Ovary (tissue), 10 donors: ENCODE measurements at places on chromosomes 4 and X. TPM values are rescaled to one million over a fixed set of nuclear protein-coding genes. Genes with fewer than 3 reads are reported as not detected.

DNA sequence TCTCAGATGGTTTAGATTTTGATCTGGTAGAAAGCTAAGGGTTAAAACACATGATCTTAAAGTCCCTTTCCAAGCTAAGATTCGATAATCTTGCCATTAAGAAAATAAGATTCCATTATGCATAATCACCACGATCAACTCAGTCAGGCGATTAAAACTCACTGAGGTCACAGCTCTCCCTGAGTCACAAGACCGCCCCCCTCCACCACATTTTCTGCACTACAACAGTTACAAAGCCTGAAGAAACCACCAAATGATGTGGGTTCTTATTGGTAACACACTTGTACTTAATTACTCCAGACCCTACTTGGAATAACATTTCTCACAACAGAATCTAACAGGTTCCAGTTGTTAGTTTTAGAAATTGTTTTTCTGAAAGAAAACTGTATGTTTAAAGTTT is 62.8 kb downstream of the SH3KBP1 start:
- H3K36me3 ChIP-seq, result no peaks in the 10 kb centered on the region
- no peak overlapping the region for H3K4me3 ChIP-seq
- no peaks in the 10 kb centered on the region for H3K4me1 ChIP-seq
- no peaks in the 10 kb centered on the region for H3K27me3 ChIP-seq
- DNase-seq, result no peak

GRCh38 chr4:70996018-70996360 is 2.5 kb downstream of the DCK start:
- H3K36me3 ChIP-seq, result no peaks in the 10 kb centered on the region
- H3K4me3 ChIP-seq, result no peak overlapping the region
- no peak for DNase-seq
- no peaks in the 10 kb centered on the region for H3K27me3 ChIP-seq

DNA sequence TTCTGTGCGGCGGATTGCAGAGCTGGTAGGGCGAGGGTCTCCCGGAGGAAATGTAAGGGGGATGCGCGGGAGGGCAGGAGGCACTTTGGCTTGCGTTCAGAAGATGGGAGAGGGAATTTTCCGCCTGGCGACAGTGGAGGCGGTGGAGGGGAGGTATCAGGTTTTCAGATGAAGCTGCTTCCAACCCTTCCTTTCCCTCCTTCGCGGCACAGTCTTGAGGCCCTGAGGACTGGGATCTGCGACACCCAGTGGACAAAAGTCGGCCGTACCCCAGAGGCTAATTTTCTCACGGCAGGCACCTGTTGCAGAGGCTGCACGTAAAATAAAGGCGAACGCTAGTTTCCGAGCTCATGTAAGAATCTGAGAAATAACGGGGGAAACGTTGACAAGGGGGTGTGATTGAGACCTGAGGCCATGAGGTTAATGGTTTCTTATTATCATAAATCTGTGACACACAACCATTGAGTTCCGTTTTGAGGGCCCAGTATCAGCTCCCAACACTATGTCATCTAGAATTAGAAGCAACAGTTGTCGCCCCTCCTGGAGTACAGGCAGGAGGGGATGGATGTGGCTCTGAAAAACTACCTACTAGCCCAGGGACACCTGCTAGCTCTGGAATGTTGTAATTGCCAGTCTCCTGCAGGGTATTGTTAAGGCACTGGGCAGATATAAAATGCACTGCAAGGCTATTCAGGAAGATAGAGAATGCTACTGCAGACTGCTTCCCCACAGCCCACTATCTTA is 1.1 kb downstream of the ZCCHC18 start:
- H3K4me3 ChIP-seq, result peak overlapping the region; percentile 46
- peak; percentile 46 for DNase-seq
- H3K27me3 ChIP-seq, result no peaks in the 10 kb centered on the region
- H3K27ac ChIP-seq, result peak overlapping the region; percentile 89

- no peaks in the 10 kb centered on the region for H3K36me3 ChIP-seq
- H3K27me3 ChIP-seq, result peaks cover 5% of the 10 kb centered on the region
- peaks cover 4% of the 10 kb centered on the region for H3K4me1 ChIP-seq
- H3K27ac ChIP-seq, result no peak overlapping the region
- DNase-seq, result no peak
- H3K4me3 ChIP-seq, result no peak overlapping the region
These were observed 2.7 kb downstream of the CRMP1 start for GRCh38 chr4:5890063-5890727.

- no peaks in the 10 kb centered on the region for H3K27me3 ChIP-seq
- H3K27ac ChIP-seq, result no peak overlapping the region
- H3K36me3 ChIP-seq, result no peaks in the 10 kb centered on the region
- no peak overlapping the region for H3K4me3 ChIP-seq
- no peaks in the 10 kb centered on the region for H3K4me1 ChIP-seq
These were observed 815.5 kb downstream of the DMD start for GRCh38 chrX:32395878-32396277.

DNA sequence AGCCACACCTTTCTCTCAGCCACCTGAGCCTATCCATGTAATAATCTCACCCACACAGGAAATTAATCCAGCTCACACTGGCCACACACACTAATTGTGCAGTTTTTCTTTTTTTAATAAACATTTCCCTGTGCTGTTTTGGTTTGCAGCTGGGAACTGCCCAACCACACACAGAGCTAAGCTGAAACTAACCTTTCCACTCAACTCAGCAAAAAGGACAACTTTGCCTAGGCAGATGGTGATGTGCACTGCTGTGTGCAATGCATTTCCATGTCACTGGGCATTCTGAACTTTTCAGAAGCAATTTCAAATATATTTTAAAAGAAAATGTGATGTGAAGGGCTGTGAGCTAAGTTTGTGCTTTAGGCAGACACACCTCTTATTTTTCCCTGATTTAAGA is 70.0 kb upstream of the TLL1 start:
- H3K27ac ChIP-seq, result no peak overlapping the region
- H3K4me1 ChIP-seq, result no peaks in the 10 kb centered on the region
- no peaks in the 10 kb centered on the region for H3K27me3 ChIP-seq
- no peak for DNase-seq

- no peak for DNase-seq
- H3K4me1 ChIP-seq, result no peaks in the 10 kb centered on the region
- no peaks in the 10 kb centered on the region for H3K27me3 ChIP-seq
These were observed 152.3 kb downstream of the PPARGC1A start for GRCh38 chr4:23737571-23737970.

DNA sequence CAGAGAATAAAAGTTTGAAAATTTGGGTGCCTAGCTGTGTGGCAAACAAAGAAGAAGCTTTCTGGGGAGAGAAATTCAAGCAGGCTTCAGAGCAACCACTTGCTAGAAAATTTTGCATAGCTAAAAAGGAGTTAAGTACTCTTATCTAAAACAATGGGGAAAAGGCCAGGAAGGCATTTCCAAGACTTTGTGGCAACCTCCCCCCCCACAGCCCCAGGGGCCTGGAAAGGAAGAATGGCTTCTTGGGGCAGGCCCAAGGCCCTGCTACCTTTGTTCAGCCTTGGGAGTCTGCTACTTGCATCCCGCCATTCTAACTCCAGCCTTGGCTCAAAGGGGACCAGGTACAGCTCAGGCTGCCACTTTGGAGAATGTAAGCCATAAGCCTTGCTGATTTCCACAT is 102.2 kb downstream of the PTCHD1 start:
- no peaks in the 10 kb centered on the region for H3K36me3 ChIP-seq
- no peaks in the 10 kb centered on the region for H3K4me1 ChIP-seq
- H3K4me3 ChIP-seq, result no peak overlapping the region
- DNase-seq, result no peak

- H3K4me3 ChIP-seq, result no peak overlapping the region
- no peaks in the 10 kb centered on the region for H3K36me3 ChIP-seq
- H3K27ac ChIP-seq, result no peak overlapping the region
- DNase-seq, result no peak
These were observed 634.1 kb downstream of the RPA4 start for GRCh38 chrX:97517763-97518162.

- H3K27ac ChIP-seq, result no peak overlapping the region
- no peak overlapping the region for H3K4me3 ChIP-seq
- no peaks in the 10 kb centered on the region for H3K36me3 ChIP-seq
- H3K27me3 ChIP-seq, result no peaks in the 10 kb centered on the region
- peaks cover 2% of the 10 kb centered on the region for H3K4me1 ChIP-seq
These were observed 37.0 kb downstream of the IL21 start for GRCh38 chr4:122583906-122584305.

GRCh38 chr4:118739022-118739713 is 54.0 kb downstream of the METTL14 start:
- H3K27ac ChIP-seq, result no peak overlapping the region
- H3K4me1 ChIP-seq, result no peaks in the 10 kb centered on the region
- DNase-seq, result no peak
- no peak overlapping the region for H3K4me3 ChIP-seq

- no peaks in the 10 kb centered on the region for H3K4me1 ChIP-seq
- no peak for DNase-seq
- H3K27ac ChIP-seq, result no peak overlapping the region
- H3K27me3 ChIP-seq, result no peaks in the 10 kb centered on the region
- H3K36me3 ChIP-seq, result no peaks in the 10 kb centered on the region
These were observed 17.8 kb downstream of the SSR4 start for GRCh38 chrX:153812220-153812619.

GRCh38 chr4:76564123-76564915 is 129.3 kb downstream of the SHROOM3 start:
- DNase-seq, result no peak
- H3K27me3 ChIP-seq, result no peaks in the 10 kb centered on the region
- H3K4me3 ChIP-seq, result no peak overlapping the region
- H3K27ac ChIP-seq, result no peak overlapping the region

- no peaks in the 10 kb centered on the region for H3K4me1 ChIP-seq
- no peak overlapping the region for H3K4me3 ChIP-seq
- no peak overlapping the region for H3K27ac ChIP-seq
- H3K36me3 ChIP-seq, result no peaks in the 10 kb centered on the region
- no peak for DNase-seq
These were observed 323.4 kb upstream of the SLC7A11 start for GRCh38 chr4:138565576-138565975.

- no peaks in the 10 kb centered on the region for H3K27me3 ChIP-seq
- H3K4me3 ChIP-seq, result no peak overlapping the region
- no peaks in the 10 kb centered on the region for H3K36me3 ChIP-seq
- no peak for DNase-seq
These were observed 102.5 kb downstream of the ZNF518B start for GRCh38 chr4:10354746-10355145.

DNA sequence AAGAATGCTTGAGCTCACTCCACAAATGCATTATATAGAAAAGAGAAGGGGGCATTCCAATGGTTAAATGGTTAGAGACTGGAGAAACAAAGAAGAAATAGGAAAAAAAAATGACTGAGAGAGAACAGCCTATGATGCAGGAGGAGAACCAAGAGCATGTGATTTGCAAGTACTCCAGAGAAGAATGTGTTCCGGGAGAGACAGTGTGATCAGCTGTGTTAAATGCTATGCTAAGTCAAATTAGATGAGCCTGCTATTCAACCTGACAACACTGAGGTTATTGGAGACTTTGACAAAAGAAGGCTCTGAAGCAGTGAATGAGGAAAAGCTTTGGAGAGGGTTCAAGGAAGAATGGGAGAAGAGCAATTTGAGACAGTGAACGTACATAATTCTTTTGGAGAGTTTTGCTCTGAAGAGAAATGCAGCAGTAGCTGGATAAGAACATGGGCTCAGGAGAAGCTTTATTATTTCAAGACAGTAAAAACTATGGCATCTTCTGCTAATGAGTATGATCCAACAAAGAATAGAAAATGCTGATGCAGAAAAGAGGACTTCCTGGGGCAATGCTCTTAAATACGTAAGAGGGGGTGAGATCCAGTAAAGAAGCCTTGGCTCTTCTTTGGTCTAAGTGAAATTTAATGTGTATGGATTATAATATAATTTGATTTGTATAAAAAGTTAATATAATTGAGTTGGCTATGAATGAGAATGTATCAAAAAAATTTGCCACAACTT is 66.3 kb downstream of the PPP3CA start:
- no peaks in the 10 kb centered on the region for H3K27me3 ChIP-seq
- H3K4me1 ChIP-seq, result peaks cover 6% of the 10 kb centered on the region
- no peak for DNase-seq
- no peaks in the 10 kb centered on the region for H3K36me3 ChIP-seq
- H3K27ac ChIP-seq, result no peak overlapping the region
- H3K4me3 ChIP-seq, result no peak overlapping the region

- H3K4me3 ChIP-seq, result no peak overlapping the region
- H3K27me3 ChIP-seq, result no peaks in the 10 kb centered on the region
- no peak overlapping the region for H3K27ac ChIP-seq
- H3K4me1 ChIP-seq, result no peaks in the 10 kb centered on the region
These were observed 374.3 kb downstream of the AFF2 start for GRCh38 chrX:148874636-148875246.

- DNase-seq, result peak; percentile 84
- H3K27me3 ChIP-seq, result no peaks in the 10 kb centered on the region
- H3K4me1 ChIP-seq, result peaks cover 5% of the 10 kb centered on the region
- peak overlapping the region; percentile 85 for H3K4me3 ChIP-seq
These were observed 571 bp downstream of the CCNI start for GRCh38 chr4:77074981-77075855.

DNA sequence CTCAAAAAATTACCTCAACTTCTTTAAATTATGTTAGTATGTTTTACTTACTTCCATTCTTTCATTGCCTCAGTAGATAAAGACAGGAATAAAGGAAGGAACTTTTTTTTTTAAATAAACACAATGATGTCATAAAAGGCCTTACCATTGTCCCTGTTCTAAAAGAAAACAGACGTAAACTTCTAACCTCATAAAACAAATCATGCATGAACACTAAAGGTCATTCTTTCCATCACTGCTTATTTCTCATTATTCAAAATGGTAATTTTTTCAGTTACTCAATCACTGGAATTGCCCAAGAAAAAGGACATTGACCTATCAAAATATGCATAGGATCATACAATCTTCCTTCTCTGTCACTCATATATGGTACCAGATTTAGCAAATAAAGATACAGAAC is 32.2 kb upstream of the ARMCX2 start:
- no peaks in the 10 kb centered on the region for H3K36me3 ChIP-seq
- no peak for DNase-seq
- no peak overlapping the region for H3K4me3 ChIP-seq
- H3K27ac ChIP-seq, result no peak overlapping the region

GRCh38 chr4:173381610-173382009 is 10.9 kb downstream of the SAP30 start:
- H3K36me3 ChIP-seq, result no peaks in the 10 kb centered on the region
- no peak for DNase-seq
- H3K4me1 ChIP-seq, result no peaks in the 10 kb centered on the region

The NAT8L gene
- 1.7 TPM for polyA plus RNA-seq

The MGARP gene
- 22.9 TPM for polyA plus RNA-seq

The HTRA3 gene
- 163 TPM for polyA plus RNA-seq

The HAUS7 gene
- 11.3 TPM for polyA plus RNA-seq

The GPC3 gene
- polyA plus RNA-seq, result 91.8 TPM

The SCOC gene
- 37.1 TPM for polyA plus RNA-seq

The ATP11C gene
- polyA plus RNA-seq, result 17.5 TPM

The RAB40AL gene
- not detected for polyA plus RNA-seq

The RPS6KA6 gene
- polyA plus RNA-seq, result 1.5 TPM

The PABPC1L2A gene
- polyA plus RNA-seq, result not detected

The SUPT20HL1 gene
- polyA plus RNA-seq, result 0.05 TPM

The CNGA2 gene
- polyA plus RNA-seq, result not detected

The SLC10A4 gene
- polyA plus RNA-seq, result 0.05 TPM

The MAGEA1 gene
- not detected for polyA plus RNA-seq

The DCAF4L1 gene
- polyA plus RNA-seq, result 0.07 TPM

The FRMPD3 gene
- 1.8 TPM for polyA plus RNA-seq

The SMR3B gene
- polyA plus RNA-seq, result not detected

The VCX3A gene
- polyA plus RNA-seq, result 0.10 TPM
